Retinal pigment epithelial cell (primary cell): ENCODE measurements at places on chromosomes 12 and 14.
A peak's percentile ranks its signal among the peaks of the same experiment; 100 is the strongest.

GRCh38 chr12:66017736-66018135 is 112.8 kb downstream of the LLPH start:
- no peak for DNase-seq

- DNase-seq, result no peak
These were observed 200.6 kb downstream of the BCAT1 start for GRCh38 chr12:24748326-24748725.

DNA sequence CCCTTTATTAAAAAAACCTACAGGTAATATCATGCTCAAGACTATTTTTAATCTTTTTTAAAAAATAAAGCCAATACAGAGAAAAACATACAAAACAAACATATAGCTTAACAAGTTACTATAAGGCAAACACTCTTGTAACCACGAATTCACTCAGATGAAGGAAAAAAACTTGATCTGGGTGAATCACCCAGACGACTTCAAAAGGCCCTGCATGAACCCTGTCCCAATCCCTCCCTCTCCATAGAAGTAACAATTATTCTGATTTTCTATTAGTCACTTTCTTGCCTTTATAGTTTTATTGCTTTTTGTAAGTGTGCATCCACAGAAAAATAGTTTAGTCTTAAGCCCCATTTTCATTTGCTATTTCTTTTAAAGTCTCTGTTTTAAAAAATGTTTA is 72.6 kb downstream of the LRP6 start:
- no peak for DNase-seq

- no peak for DNase-seq
These were observed 113.3 kb downstream of the ANO6 start for GRCh38 chr12:45329238-45329637.

DNA sequence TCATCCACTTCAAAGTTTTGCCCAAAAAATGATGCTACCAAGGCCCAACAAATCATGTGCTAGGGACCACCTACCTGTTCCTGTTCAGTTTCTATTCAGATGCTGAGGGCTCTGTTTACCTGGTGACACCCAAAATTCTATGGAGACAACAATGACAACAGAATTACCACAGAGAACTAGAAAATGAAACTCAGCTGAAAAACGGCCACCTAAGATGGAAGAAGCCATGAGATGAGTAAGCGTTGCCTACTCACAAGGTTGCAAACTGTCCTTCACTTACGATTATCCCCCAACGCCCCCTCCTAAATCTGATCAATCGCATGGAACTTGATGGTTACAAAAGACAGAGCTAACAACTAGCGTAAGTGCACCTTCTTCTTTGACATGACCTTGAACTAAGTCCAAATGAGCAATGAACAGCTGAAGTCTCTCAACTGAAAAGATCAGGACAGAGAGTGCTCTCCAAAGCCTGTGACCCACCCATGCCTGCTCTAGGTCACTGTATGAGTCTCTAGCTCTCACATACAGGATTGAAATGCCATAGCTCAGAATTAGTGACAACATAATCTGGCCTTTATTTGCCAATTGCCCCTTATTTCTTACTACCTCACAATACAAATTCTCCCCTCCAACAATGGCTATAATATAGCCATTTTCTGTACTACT is at the start of gene RNASE11:
RNASE11 (minus strand) TSS at position 513 of the 666 bp plus-strand sequence.
- DNase-seq, result no peak

DNA sequence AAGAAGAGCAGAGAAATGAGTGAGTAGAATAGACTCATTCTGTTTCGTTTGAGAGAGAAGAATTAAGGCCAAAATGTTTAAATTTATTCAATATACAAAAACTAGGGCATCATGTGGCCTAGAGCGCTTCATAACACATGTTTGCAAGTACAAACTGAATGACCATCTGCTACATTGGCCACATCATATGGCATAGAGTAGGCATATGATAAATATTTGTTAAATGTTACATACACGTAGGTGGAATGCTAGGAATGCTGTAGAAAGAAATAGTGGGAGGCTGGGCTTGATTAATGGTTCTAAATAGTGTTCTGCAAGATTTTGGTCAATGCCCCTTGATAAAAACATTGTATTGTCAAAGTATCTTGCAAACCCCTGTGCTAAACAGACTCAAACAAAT is 10.8 kb downstream of the MGP start:
- DNase-seq, result no peak

- DNase-seq, result no peak
These were observed 19.9 kb downstream of the EIF2B2 start for GRCh38 chr14:75022655-75023054.

- no peak for DNase-seq
These were observed 149.4 kb downstream of the SNAPC1 start for GRCh38 chr14:61911574-61911973.

GRCh38 chr14:105200641-105201040 is 19.5 kb upstream of the NUDT14 start:
- no peak for DNase-seq

- no peak for DNase-seq
These were observed 65.8 kb downstream of the VWF start for GRCh38 chr12:6058481-6059161.

GRCh38 chr14:22531451-22532344 is 57.3 kb downstream of the DAD1 start:
- DNase-seq, result no peak

GRCh38 chr14:92994942-92995341 is 72.0 kb downstream of the CHGA start:
- no peak for DNase-seq

DNA sequence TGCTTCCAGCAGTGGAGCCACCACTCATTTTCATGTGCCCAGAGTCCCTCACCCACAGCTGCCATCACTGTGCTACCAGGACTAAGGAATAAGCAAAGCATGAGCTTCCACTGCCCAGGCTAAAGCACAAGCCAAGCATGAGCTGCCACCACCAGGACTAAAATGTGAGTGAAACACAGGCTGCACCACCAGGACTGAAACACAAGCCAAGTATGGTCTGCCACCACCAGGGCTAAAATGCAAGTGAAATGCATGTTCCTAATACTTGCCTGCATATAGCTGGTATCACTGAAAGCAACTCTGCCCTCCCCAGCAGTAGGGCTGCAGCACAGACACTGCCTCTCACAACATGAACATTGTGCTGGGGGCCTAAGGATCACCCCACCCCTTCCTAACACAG is 30.0 kb downstream of the CEP83 start:
- no peak for DNase-seq

DNA sequence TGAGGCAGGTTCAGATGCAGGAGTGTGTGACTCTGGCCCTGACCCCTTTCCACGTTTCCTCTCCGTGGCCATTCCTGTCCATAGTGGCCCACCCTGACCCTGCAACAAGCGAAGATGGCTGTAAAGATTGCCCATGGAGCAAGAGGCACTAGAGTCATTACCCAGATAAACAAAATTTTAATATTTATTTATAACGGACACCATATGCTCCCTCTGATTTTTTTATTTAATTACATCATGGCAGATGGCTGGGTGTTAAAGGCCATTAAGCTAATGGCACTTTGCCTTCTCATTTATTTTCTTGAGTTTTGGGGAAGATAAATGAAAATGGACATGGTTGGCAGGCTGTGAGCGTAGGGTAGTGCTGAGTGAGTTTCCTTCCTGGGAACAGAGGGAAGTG is 58.7 kb downstream of the WSCD2 start:
- DNase-seq, result no peak

DNA sequence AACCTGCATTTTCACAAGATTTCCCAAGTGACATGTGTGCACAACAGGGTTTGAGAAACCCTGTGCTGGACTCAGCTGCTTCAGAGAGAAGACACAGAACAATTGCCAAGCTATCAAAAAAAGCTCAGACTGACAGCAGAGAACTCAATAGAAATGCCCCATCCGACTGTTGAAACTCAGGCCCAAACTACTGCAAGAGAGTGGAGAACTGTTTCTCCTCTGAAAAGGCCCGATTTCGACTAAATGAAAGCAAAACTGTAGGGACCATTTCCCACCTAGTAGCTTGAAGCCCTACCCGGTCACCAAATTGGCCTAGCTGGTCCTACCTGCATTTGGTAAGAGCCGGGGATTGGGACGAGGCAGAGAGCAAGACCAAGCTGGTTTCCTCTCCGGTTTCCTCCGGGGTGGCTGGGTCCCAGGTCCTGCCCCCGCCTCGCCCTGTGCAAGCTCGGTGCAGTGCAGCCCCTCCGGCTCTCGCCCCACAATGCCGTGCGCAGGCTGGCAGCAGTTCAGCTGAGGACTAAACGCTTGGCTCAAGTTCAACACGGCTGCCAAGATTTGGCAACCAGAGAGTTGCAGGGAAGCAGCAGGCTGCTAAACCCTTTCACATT is 1180.6 kb downstream of the VRK1 start:
- peak; percentile 74 for DNase-seq

GRCh38 chr14:37124614-37125013 is 47.8 kb downstream of the SLC25A21 start:
- no peak for DNase-seq

- no peak for DNase-seq
These were observed 8.2 kb downstream of the CHST11 start for GRCh38 chr12:104464899-104465298.

DNA sequence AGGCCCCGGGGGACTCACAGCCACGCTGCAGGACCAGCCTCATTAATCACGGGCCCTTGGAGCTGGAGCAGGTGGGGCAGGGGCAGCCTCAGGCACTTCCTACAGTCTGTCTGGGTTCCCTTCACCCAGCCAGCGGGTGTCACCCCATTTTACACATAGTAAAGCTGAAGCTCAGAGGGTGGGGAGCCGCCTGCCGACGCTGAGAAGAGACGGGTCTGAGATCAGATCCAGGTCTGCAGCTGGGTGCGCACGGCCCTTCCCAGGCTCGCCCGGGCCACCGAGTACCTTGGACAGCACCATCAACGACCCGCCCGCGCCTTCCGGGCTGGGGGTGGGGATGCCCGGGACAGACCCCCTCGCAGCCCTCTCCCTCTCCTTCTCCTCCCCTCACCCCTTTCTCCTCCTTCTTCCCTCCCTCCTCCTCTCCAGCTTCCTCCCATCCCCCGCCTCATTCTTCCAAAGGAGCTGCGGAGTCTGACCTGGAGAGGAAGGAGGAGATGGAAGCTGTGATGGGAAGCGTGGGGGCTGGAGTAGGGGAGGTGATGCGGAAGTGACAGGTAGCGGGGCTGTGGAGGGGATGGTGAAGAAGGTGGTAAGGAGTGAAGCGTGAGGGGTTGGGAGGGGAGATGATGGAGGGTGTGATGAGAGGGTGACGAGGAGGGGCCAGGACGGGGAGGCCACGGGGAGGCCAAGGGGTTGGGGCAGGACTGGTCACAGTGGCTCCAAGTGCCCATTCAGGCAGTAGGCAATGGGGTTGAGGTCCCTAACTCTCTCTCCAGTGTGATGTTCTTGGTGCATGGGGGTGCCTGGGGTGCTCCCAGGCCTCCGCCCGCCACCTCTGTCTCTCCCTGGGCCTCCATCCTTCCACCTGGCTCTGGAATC is 8.8 kb downstream of the DTX1 start:
- DNase-seq, result no peak

- no peak for DNase-seq
These were observed 206.8 kb upstream of the BCL2L14 start for GRCh38 chr12:11863988-11864387.

DNA sequence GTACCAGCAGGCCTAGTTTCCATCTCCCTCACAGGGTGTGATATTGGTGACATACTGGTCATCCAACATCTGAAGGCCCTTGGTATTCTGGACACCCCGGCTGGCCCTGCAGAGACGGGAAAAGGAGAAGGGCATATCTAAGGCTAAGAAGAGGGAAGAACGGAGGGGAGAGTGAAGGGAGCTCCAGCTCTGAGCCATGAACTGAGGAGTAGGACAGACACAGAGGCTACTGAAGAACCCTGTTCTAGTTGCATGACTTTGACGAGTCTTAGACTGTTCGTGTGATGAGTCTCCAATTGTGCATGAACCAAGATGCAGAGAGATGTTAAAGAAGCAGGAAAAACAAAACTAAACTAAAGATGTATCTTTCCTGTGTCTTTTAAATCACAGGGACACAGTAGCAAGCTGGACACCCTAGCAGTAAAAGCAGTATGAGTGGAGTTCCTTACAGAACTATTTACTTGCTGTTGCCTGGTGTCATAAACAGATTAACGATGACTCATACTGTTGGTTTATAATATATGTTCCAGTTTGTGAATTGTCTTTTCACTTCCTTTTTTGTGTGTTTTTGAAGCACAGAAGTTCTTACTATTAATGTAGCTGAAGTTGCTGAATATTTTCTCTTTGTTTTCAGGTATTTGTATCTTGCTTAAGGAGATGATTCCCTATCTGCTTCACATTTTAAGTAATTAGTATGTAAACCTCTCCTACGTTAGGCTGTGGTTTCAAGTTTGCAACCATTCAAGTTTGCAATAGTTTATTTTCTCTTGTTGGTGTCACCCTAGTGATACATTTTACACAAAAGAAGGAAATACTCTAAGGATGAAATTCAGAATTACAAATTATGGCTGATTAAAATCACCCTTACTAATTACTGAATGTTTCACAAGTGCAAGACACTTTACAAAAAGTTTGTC is 15.7 kb downstream of the FAR2 start:
- DNase-seq, result peak; percentile 52

DNA sequence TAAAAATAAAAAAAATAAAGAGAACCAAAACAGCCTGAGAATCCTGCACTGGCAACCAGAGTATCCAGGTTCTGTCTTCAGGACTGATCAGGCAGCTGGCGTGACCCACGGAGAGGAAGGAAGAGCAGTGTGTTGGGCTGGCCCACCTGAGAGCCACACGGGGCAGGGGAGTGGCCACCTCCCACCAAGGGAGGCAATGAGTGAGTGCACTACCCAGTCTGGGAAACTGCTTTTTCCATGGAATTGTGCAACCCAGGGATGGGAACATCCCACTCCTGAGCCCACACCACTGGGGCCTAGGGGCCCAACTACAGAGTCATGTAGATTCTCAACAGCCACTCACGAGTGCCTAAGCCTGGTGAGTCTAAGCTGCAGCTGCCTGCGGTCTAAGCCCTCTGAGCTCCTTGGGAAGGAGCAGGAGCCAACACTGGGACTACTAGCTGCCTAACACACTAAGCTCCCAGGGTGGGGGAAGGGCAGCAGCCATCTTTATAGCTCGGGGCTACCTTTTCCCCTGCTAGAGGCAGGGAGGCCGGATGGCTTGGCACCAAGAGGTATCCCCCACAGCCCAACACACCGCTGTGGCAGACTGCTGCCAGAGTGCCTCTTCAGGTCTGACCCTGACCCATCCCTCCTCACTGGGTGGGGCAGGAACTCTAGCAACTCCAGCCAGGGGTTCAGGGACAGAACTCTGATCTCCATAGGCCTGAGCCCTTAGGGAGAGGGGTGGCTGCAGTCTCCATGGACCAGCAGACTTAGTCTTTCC is 610.9 kb downstream of the RERGL start:
- DNase-seq, result no peak

DNA sequence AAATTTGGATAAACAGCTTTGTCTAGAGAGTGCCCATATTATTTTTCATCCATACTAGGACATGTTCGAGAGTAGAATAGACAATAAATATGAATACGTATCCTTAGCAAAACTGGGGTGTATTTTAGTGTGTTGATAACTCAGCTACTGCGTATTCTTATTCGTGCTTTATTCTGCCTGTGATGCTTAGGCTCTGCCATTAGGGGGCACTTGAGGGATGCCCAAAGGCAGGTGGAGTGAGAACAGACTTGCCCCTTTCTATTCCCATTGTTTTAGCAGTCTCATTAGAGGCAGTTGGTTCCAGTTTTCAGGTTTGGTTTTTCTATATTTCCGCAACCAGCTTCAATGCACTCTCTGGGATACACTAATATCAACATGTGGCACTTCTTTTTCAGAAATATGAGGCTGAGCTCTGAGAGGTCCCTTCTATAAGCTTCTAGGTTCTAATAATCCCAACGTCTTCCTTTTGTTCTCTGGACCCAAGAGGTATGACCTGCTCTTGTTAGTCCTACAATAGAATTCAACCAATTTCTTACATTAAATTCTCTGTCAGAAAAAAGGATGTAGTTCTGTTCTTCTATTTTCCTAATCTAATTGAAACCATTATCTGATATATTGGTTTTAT is 985.7 kb upstream of the FBXO33 start:
- no peak for DNase-seq

- no peak for DNase-seq
These were observed 256.9 kb downstream of the RAD51B start for GRCh38 chr14:68076451-68076850.
